ENCODE measurements at places on chromosomes 16 and 17. TPM values are rescaled to one million over a fixed set of nuclear protein-coding genes. Genes with fewer than 3 reads are reported as not detected.
A peak's percentile ranks its signal among the peaks of the same experiment; 100 is the strongest.

DNA sequence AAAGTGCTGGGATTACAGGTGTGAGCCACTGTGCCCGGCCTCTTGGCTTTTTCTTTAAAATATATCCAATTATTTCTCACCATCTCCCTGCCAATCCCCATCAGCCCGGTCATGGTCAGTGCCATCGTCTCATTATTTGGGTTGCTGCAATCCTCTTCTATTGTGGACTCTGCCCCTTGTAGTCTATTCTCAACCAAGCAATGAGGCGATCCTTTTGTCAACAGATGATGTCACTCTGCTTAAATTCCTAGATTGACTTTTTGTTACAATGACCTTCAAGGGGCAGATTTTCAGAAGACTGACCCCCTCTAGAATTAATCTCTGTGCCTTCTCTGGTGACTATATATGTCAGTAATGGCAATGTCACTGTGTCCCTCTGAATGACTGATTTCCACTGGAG, 384.7 kb downstream of the UTP18 start:
- no peak for DNase-seq

- no peak for DNase-seq
Measured at GRCh38 chr16:57842601-57843000, 40.3 kb upstream of the KIFC3 start.

DNA sequence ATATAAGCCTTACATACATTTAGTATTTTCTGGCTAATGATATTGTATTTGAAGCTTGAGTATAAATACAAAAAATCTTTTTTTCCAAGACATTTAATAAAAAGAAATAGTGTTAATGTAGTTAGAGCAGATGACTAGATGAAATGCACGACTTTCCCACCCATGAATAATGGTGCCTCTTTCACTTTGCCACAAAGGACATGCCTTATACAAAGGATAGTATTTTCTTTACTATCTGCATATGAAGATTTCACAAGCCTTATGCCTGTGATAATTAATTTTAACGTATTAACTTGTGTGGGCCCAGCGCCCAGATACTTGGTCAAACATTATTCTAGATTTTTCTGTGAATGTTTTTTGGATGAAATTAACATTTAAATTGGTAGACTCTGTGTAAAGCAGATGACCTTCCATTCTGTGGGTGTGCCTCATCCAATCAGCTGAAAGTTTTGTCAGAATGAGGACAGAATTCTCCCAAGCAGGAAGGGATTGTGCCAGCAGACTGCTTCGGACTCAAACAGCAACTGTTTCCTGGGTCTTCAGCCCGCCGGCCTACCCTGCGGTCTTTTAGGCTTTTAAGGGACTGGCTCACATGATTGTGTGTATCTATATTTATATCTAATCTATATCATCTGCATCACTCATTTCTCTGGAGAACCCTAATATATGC, 115.4 kb downstream of the USP22 start:
- peak; percentile 76 for DNase-seq

GRCh38 chr17:68441070-68441770, 16.1 kb downstream of the WIPI1 start:
- no peak for DNase-seq

The CCDC154 gene
- polyA plus RNA-seq, result 0.50 TPM

The CMIP gene
- polyA plus RNA-seq, result 9.0 TPM

The ZNF213 gene
- 7.2 TPM for polyA plus RNA-seq

The KRTAP9-2 gene
- not detected for polyA plus RNA-seq

All from right cardiac atrium (tissue), 5 donors.